ENCODE measurements at places on chromosomes 12 and 14.

DNA sequence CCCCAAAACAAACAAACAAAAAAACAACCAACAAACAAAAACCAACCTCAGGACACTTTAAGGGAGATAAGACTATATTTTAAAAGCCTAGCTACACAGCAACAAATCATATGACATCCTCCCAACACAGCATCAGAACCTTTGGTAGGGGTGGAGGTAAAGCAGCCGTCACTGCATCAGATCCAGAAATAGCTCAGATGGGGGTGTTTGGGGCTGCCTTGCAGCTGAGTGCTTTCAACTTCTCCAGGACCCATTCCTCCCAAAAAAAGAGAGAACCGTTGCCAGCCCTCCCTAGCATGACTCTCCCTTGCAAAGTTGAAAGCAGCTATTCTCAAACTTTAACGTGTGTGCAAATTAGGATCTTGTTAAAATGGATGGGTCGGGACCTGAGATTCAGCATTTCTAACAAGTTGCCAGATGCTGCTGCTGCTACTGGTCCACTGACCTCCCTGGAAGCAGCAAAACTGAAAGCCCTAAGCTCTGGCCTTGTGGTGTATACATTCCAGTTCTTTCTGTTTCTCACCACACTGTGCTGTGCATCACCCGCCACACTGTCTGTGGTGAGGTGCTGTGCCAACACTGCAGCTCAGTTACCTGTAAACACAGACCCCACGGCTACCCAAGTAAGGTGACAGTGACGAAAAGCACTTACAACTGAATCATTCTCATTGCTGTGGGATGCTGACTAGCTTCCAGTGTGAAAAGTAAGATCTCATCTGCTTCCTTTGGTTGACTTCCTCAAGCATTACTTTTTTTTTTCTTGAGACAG is 54.0 kb downstream of the SLC38A1 start:
- H3K27me3 ChIP-seq = no peaks in the 10 kb centered on the region
- no peak for DNase-seq
- no peak overlapping the region for H3K27ac ChIP-seq
- H3K4me1 ChIP-seq = peaks cover 3% of the 10 kb centered on the region
- peaks cover 2% of the 10 kb centered on the region for H3K36me3 ChIP-seq
- no peak overlapping the region for H3K4me3 ChIP-seq

DNA sequence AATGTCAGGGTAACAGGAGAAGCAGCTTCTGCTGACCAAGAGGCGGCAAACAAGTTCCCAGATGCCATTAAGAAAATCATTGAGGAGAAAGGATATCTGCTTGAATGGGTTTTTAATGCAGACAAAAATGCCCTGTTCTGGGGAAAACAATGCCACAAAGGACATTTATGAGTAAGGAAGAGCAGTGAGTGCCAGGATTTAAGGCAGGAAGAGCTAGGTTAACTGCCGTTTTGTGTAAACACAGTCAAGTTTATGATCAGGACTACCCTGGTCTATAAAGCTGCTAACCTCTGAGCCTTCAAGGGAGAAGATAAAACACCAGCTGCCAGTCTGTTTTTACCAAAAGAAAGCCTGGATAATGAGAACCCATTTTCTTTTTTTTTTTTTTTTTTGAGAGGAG is 8.5 kb downstream of the MAPKAPK5 start:
- no peak overlapping the region for H3K27ac ChIP-seq
- no peaks in the 10 kb centered on the region for H3K36me3 ChIP-seq
- no peak for DNase-seq
- no peaks in the 10 kb centered on the region for H3K4me1 ChIP-seq
- H3K27me3 ChIP-seq = no peaks in the 10 kb centered on the region

GRCh38 chr12:79895071-79895470 is 39.8 kb downstream of the PPP1R12A start:
- DNase-seq = no peak
- H3K4me3 ChIP-seq = no peak overlapping the region
- peaks cover 5% of the 10 kb centered on the region for H3K4me1 ChIP-seq

- no peak overlapping the region for H3K4me3 ChIP-seq
- H3K4me1 ChIP-seq = no peaks in the 10 kb centered on the region
- no peak overlapping the region for H3K27ac ChIP-seq
- H3K27me3 ChIP-seq = no peaks in the 10 kb centered on the region
- no peak for DNase-seq
Observed at GRCh38 chr12:42794806-42795205, 205.3 kb upstream of the PRICKLE1 start.

GRCh38 chr12:123111498-123112165 is 39.3 kb downstream of the PITPNM2 start:
- no peaks in the 10 kb centered on the region for H3K36me3 ChIP-seq
- H3K27me3 ChIP-seq = no peaks in the 10 kb centered on the region
- DNase-seq = no peak
- no peak overlapping the region for H3K27ac ChIP-seq
- peaks cover 5% of the 10 kb centered on the region for H3K4me1 ChIP-seq

- no peaks in the 10 kb centered on the region for H3K27me3 ChIP-seq
- H3K27ac ChIP-seq = no peak overlapping the region
- H3K36me3 ChIP-seq = no peaks in the 10 kb centered on the region
- no peak for DNase-seq
- no peaks in the 10 kb centered on the region for H3K4me1 ChIP-seq
Observed at GRCh38 chr14:55267820-55268219, 3.4 kb upstream of the FBXO34 start.

DNA sequence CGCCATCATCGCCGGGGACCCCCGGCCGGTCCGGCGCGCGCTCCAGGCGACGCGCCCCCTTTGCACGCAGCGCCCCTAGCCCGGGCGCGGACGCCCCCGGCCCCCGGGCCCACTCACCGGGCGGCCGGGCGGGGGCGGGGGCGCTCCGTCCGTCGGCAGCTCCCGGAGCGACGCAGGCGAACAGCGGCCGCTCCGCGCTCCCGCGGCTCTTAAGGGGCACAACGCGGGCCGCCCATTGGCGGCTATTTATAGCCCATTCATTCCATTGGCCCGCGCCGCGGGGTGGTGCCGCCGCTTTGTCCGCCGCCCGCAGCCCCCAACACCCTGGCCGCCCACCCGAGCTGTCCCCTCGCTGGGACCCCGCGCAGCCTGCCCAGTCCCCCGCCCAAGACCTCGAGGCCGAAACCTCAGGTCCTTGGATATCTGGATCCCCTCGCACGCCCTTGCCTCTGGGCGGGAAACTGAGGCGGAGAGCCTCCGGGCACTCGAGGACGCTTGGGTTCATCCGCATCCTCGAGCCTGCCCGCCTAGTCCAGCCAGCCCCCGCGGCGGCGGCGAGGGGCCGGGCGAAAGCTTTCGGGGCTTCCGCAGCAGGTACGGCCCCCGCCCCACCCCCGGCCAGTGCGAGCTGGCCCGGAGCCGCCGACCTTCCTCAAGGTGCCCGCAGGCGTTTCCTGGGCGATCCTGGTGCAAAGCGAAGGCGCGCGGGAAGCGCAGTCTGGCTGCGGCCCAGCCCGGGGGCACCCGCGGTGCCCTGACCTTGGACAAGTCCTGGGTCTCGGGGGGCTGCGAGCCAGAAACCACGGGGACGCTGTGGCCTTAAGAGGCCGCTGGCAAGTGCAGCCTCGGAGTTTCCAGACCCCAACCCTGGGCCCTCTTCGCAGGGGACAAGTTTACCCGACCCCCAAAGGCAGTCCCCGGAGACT is at the start of gene CKB:
TSS of gene CKB (minus strand) at position 182 of the 926 bp plus-strand sequence. CDS start 337 bp downstream, outside the sequence.
- peaks cover 4% of the 10 kb centered on the region for H3K27me3 ChIP-seq
- peaks cover 20% of the 10 kb centered on the region for H3K36me3 ChIP-seq
- DNase-seq = no peak

DNA sequence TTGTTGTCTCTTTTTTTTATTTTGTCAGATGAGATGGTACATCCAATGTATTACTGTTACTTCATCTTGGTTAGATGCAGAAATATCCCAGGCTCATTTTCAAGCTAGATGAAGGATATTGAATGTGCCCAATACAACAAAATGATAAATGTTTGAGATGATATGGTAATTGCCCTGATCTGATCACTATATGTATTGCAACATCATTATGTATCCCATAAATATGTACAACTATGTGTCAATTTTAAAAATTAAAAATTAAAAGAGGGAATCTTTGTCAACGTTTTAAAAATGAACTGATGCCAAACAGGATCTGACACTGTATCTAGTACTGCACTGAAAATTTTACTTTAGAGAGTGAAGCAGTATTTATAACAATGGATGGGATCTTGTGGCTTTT is 78.5 kb downstream of the PPM1H start:
- H3K4me3 ChIP-seq = no peak overlapping the region
- no peak for DNase-seq
- no peaks in the 10 kb centered on the region for H3K27me3 ChIP-seq
- no peaks in the 10 kb centered on the region for H3K4me1 ChIP-seq

- no peaks in the 10 kb centered on the region for H3K36me3 ChIP-seq
- no peaks in the 10 kb centered on the region for H3K4me1 ChIP-seq
- no peaks in the 10 kb centered on the region for H3K27me3 ChIP-seq
- no peak overlapping the region for H3K4me3 ChIP-seq
Observed at GRCh38 chr12:11347810-11348209, 37.6 kb upstream of the PRB4 start.

GRCh38 chr12:20024194-20024593 is 344.1 kb upstream of the PDE3A start:
- no peaks in the 10 kb centered on the region for H3K27me3 ChIP-seq
- no peak overlapping the region for H3K27ac ChIP-seq
- no peak for DNase-seq
- no peaks in the 10 kb centered on the region for H3K4me1 ChIP-seq
- no peaks in the 10 kb centered on the region for H3K36me3 ChIP-seq

- no peaks in the 10 kb centered on the region for H3K36me3 ChIP-seq
- no peak overlapping the region for H3K4me3 ChIP-seq
- H3K27ac ChIP-seq = no peak overlapping the region
- no peak for DNase-seq
- peaks cover 10% of the 10 kb centered on the region for H3K27me3 ChIP-seq
- no peaks in the 10 kb centered on the region for H3K4me1 ChIP-seq
Observed at GRCh38 chr12:132206046-132206434, 61.8 kb downstream of the NOC4L start.

DNA sequence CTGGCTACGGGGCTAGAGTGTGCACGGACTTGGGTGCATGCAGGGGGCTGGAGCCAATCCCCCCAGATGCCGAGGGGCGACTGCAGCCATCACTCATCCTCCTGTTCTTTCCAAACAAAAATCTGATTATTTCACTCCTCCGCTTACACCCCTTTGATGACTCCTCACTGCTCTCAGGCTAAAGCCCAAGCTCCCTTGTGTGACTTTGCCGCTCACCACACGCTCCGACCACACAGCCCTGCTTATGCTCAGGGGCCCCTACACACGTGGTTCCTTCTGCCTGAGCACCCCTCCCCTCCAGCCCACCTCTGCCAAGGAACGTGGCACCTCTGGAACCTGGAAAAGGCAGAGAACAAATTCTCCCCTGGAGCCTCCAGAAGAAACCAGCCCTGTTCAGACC is 13.7 kb downstream of the CHFR start:
- no peak overlapping the region for H3K4me3 ChIP-seq
- H3K4me1 ChIP-seq = no peaks in the 10 kb centered on the region
- no peak for DNase-seq
- H3K27ac ChIP-seq = no peak overlapping the region
- no peaks in the 10 kb centered on the region for H3K27me3 ChIP-seq
- H3K36me3 ChIP-seq = peaks cover 14% of the 10 kb centered on the region

DNA sequence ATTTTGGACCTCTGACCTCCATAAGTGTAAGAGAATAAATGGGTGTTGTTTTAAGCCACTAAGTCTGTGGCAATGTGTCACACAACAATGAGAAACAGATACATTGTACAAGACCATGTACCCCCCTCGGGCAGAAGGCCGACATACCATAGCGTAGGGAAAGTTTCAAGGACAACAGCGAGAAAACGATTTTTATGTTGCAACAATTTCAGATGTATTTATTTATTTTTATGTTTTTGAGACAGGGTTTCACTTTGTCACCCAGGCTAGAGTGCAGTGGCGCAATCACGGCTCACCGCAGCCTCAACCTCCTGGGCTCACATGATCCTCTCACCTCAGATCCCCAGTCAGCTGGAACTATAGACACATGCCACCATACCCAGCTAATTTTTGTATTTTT is 136.4 kb upstream of the NCOR2 start:
- DNase-seq = no peak
- H3K4me1 ChIP-seq = no peaks in the 10 kb centered on the region
- H3K4me3 ChIP-seq = no peak overlapping the region
- no peaks in the 10 kb centered on the region for H3K36me3 ChIP-seq
- H3K27me3 ChIP-seq = no peaks in the 10 kb centered on the region

GRCh38 chr12:18250313-18250916 is 10.9 kb upstream of the PIK3C2G start:
- no peak overlapping the region for H3K27ac ChIP-seq
- DNase-seq = peak; percentile 43
- H3K36me3 ChIP-seq = no peaks in the 10 kb centered on the region
- no peak overlapping the region for H3K4me3 ChIP-seq
- no peaks in the 10 kb centered on the region for H3K27me3 ChIP-seq

DNA sequence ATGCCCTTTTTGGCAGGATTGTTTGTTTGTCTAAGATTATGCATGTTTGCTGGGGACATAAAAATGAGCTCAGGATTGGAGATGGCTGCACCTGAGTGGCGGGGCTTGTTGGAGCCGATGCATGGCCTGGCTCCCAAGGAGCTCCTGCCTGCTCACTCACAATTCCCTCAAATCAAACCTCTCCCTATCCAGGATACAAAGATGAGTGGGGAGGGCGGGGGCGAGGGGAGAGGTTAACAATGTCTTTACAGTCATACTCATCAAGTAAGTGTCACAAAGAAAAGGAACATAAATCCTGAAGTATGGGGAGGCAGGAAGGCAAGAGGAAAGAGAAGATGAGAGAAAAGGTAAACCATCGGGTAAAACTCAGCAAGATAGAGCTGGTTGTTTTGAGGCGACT is 104.0 kb upstream of the COCH start:
- no peaks in the 10 kb centered on the region for H3K27me3 ChIP-seq
- no peaks in the 10 kb centered on the region for H3K36me3 ChIP-seq
- no peak overlapping the region for H3K4me3 ChIP-seq
- H3K27ac ChIP-seq = no peak overlapping the region

- no peak overlapping the region for H3K27ac ChIP-seq
- H3K4me3 ChIP-seq = no peak overlapping the region
- H3K27me3 ChIP-seq = no peaks in the 10 kb centered on the region
- no peaks in the 10 kb centered on the region for H3K4me1 ChIP-seq
Observed at GRCh38 chr12:80470403-80470802, 26.4 kb downstream of the PTPRQ start.

GRCh38 chr12:64733857-64734256 is 25.3 kb downstream of the GNS start:
- no peak for DNase-seq
- peaks cover 2% of the 10 kb centered on the region for H3K36me3 ChIP-seq
- no peaks in the 10 kb centered on the region for H3K27me3 ChIP-seq
- H3K27ac ChIP-seq = no peak overlapping the region
- no peaks in the 10 kb centered on the region for H3K4me1 ChIP-seq

DNA sequence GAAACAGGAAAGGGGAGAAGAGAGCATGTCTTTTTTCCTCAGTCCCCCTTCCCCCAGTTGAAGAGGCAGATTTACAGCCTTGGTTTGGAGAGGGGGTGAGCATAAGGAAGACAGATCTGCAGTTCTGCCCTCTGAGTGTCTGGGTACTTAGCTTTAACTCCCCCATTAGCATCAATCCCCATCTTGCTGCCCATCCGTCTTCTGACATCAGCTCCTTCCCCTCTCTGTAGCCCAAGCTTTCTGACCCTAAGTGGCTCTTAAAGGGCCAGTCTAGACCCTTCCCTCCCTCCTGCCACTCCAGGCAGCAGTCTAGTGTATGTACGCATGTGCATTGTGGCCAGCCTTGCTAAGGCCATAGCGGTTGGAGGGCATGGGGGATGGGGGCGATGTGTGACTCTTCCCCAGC is 7.3 kb downstream of the GPR84 start:
- no peak overlapping the region for H3K4me3 ChIP-seq
- no peak for DNase-seq
- H3K36me3 ChIP-seq = no peaks in the 10 kb centered on the region
- H3K4me1 ChIP-seq = peaks cover 17% of the 10 kb centered on the region

- H3K4me1 ChIP-seq = no peaks in the 10 kb centered on the region
- no peak overlapping the region for H3K27ac ChIP-seq
- DNase-seq = no peak
- H3K4me3 ChIP-seq = no peak overlapping the region
Observed at GRCh38 chr12:41293011-41293410, 104.9 kb downstream of the PDZRN4 start.

All from iPS DF 6.9 (cell line).